ENCODE measurements at places on chromosomes 2 and 18.

- DNase-seq = no peak
These were observed 499.7 kb downstream of the BCL11A start for GRCh38 chr2:60053791-60054190.

- DNase-seq = no peak
These were observed 199.1 kb upstream of the UBE2E3 start for GRCh38 chr2:180781276-180781675.

DNA sequence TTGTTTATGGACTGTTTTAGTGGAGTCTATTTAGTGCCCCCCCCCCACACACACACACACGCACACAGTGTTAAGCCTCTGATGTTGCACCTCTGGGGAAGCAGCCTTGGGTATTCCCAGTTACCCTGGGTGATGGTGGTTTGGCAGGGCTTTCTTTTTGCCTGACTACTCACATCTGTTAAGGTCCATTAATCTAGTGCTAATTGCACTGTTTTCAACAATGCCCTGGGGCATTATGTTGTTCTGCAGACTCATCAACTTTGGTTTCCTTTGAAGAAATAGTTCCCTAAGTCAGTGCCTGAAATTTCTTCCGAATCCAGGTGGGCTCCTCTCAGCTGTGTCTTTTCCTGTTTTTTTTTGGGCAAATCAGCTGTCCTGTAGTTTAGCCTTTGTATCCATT is 34.7 kb downstream of the SPOPL start:
- no peak for DNase-seq

- DNase-seq = no peak
These were observed 150.5 kb upstream of the NCKAP5 start for GRCh38 chr2:133718688-133719201.

DNA sequence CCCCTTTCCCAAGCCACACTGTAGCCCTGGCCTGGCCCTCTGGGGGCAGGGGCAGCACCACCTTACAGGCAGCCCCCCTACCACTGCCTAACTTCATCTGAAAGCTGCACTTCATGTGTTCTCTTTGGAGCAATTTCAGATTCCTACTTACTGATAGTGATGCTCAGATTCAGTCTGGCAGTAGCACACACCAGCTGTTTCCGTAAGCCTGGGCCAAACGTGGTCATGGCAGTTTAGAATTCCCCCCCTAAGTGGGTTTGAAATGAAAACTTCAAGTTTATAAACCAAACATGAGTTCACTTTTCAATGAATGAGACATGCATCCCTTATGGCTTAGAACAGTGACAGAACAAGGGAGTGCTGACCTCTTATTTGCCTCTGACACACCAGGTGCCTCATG is 29.4 kb downstream of the GDF7 start:
- no peak for DNase-seq

- no peak for DNase-seq
These were observed 27.3 kb downstream of the PDIA6 start for GRCh38 chr2:10785260-10785659.

DNA sequence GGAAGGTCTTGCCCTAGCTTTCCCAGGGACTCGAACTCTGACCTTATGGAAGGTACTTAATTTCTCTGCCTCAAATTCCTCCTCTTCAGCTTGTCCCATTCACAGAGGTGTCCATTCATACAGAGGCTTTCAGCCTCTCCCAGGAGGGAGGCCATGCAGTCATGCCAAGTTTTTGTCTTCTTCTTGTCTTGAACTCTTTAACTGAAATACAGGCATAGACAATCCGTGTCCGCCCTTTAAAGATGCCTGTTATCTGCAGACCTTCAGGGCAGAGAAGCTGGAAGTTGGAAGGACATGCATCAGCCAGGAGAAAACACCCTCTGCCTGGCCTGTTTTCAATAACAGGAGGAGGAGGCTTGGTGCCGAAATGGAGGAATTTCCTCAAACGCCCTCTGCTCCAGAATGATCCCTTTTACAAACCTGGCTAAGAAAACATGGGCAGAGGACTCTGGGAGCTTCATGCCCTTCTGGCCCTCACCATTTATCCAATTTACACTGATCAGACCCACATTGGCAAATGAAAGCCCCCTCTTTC is 308.3 kb downstream of the MYCN start:
- DNase-seq = no peak

DNA sequence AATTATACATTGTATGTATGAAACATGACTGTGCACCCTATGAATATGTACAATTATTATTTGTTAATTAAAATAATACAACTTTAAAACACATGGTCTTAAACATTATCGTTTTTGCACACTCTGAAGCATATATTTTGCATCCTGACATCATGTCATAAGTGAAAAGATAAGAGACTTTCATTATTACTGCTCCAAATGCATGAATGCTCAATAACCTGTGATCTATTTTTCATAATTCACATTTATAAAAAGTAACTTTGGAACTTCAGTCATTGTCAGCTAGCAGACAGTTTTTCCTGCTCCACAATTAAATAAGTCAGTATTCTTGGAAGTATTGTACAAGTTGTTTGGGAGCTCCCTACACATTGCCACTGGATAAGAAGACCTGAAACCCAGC is 1.3 kb upstream of the ITPRIPL1 start:
- no peak for DNase-seq

GRCh38 chr2:53672881-53673522 is 94.6 kb upstream of the CHAC2 start:
- DNase-seq = no peak

- DNase-seq = no peak
These were observed 115.6 kb downstream of the LPIN1 start for GRCh38 chr2:11862049-11862448.

- DNase-seq = no peak
These were observed 88.5 kb downstream of the RIF1 start for GRCh38 chr2:151498178-151498577.

- no peak for DNase-seq
These were observed 392.4 kb downstream of the ALK start for GRCh38 chr2:29528891-29529520.

GRCh38 chr18:49610022-49610445 is 48.2 kb downstream of the LIPG start:
- DNase-seq = no peak

- DNase-seq = no peak
These were observed 91.9 kb upstream of the ANKRD30BL start for GRCh38 chr2:132253496-132254305.

DNA sequence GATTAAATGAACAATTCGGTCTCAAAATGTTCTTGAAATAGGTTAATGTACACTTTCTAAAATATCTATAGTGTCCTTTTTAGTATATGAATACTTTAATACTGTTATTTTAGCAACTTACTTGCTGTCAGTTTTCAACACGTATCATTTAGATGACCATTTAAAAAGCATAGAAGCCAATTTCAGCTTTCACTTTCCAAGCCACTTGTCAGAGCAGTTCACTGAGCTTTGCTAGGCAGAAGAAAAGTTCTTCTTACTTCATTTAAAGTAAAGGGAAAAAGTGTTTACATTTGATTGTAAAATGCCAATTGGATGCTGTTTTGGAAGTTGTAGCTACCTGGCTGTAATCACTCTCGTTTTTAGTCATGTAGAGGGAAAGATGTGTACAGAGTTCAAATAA is 126.0 kb downstream of the KCNH7 start:
- DNase-seq = no peak

GRCh38 chr2:224449212-224450147 is 47.6 kb upstream of the FAM124B start:
- DNase-seq = no peak

DNA sequence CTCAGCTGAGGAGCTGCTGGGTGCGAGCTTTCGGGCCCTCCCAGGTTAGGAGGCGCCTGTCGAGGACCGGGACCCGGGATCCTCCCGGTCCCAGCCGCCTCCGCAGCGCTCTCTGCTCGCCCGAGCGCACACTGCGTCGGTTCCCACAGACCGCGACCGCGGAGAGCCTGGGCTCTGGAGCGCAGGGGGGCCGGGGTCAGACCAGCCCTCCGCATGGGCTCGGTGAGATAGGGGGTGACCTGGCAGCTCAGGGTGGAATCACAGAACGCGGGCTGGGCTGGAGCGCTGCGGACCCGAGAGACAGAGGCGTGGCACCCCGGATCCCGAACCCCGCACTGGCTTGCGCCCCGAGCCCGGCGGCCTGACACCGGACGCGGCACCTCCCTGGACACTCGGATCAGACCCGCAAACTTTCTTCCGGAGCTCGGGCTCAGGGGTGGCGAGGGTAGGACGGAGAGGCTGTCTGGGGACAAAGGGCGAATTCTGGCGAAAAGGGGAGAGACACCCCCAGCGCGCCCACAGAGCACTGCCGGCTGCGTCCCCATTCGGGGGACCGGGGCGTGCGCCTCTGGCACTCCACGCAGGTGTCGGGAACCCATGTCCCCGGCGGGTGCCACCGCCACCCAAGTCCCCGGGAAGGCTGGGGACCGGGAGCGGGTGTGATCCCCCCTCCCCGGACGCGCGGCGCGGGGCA is 612 bp downstream of the DIPK1C start:
- no peak for DNase-seq

DNA sequence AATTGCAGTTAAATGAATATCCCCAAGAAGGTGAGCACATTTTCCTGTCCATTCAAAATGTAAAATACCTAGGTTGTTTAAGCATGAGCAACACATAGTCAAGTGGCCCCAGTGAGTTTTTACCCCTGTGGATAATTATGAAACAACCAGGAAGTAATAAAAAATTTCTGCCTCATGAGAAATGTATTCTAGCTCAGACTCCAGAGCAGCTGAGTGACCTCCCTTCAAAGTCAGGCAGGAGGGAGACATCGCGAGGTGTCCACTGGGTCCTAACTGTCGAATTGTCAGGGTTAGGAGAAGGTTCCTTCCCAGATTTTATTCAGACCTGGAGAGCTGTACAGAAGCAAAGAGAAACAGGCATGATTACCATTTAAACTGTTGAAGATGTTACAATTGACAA is 416.6 kb upstream of the SMIM21 start:
- DNase-seq = no peak

- DNase-seq = no peak
These were observed 62.1 kb downstream of the SMAD4 start for GRCh38 chr18:51092117-51092516.

DNA sequence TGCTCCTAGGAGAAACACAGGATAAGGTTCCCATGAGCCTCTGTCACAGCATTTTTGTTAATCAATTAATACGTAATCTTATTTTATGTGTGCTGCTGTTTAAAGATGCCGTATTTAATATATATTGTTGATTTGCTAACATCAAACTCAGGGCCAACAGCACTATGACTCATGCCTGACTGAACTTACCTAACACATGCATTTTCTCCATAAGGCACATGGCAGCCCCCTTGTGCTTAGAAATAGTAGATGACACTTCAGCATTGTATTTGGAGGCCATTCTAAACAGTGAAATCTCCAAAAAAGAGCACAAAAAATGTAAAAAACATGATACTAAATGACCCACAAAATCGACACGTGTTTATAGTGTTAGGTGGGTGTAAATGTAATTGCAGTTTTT is 314.8 kb downstream of the MYCN start:
- DNase-seq = no peak

- no peak for DNase-seq
These were observed 339.8 kb upstream of the EPHA4 start for GRCh38 chr2:221911890-221912289.

DNA sequence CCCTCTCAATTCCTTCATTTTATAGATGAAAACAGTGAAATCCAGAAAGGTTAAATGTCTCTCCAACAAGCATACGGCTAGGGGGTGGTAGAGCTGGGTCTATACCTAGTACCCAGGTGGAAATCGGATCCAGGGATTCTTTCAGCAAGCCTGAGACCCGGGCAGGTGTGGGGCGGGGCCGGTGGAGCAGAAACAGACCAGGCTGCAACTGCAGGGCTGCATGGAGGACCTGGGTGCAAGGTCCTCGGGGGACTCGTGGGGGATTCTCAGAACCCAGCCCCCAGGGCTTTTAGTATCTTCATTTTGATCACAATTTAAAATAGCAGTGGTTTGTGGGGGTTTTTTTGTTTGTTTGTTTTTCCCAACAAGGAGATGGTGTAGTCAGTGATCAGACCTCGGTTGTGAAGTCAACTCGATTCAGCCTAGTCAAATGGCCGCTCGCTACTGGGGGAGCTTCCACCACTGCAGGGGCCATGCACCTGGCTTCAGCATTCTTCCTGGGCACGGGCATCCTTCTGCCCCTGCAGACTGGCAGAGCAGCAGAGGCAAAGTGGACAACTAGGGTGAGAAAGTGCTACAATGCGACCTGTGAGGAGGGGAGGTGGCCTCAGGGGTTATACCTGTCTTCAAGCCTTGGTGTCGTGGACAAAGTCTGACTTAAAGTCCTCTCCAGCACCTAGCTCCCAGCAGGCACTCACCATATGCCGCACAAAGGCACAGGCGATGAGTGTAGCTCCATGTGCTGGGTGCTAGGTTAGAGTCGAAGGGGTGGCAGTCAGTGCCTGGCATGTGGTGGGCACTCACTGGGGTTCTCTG is 46.3 kb downstream of the GORASP2 start:
- DNase-seq = no peak

- DNase-seq = no peak
These were observed 226.6 kb downstream of the ALPK2 start for GRCh38 chr18:58402247-58402646.

DNA sequence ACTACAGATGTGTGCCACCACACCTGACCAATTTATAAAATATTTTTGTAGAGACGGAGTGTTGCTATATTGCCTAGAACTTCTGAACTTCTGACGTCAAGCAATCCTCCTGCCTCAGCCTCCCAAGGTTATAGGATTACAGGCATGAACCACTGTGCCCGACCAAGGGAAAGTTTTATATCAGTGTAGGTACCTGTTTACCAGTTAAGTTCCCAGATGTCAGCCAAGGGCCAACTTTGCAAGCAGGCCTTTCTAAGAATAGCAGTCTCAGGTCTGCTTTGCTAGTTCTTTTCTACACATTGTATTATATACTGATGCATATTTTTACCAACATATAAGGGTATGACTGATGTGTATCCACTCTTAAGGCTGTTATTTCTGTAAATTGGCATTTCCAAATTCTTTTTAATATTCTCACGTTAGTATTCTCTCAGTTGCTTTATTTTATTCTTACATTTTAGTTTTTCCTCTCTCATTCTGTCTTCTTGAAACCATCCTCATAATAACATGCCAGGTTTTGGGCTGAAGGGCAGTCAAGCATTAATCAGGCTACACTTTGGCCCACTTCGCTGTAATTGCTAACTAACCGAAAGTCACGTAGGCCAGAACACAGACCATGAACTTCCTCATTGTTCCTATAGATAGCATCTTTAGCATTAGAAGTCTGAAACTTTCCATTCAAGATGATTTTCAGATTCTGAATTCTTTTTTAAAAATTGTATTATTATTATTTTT is 25.0 kb upstream of the CXXC1 start:
- no peak for DNase-seq

- DNase-seq = no peak
These were observed 42.1 kb upstream of the SNED1 start for GRCh38 chr2:240956171-240956934.

- DNase-seq = no peak
These were observed 62.7 kb upstream of the GATA6 start for GRCh38 chr18:22106536-22107292.

GRCh38 chr2:49913025-49913424 is 758.7 kb upstream of the FSHR start:
- no peak for DNase-seq

DNA sequence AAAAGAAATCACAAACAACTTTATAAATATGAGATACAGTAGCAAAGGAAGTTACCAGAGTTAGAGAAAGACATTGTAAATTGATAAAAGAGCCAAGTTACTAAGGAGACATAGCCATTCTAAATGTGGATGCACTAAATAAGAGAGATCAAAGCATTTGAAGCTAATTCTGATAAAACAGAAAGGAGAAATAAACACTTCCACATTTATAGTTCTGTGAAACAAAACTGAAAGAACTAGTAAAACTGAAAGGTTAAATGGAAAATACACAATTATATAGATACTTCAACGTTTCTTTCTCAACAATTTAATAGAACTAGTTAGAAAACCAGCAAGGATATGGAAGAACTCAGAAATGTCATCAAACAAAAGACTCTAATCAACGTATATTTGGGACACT is 309.0 kb upstream of the CDH2 start:
- no peak for DNase-seq
